ENCODE measurements at places on chromosomes 12 and 14.

DNA sequence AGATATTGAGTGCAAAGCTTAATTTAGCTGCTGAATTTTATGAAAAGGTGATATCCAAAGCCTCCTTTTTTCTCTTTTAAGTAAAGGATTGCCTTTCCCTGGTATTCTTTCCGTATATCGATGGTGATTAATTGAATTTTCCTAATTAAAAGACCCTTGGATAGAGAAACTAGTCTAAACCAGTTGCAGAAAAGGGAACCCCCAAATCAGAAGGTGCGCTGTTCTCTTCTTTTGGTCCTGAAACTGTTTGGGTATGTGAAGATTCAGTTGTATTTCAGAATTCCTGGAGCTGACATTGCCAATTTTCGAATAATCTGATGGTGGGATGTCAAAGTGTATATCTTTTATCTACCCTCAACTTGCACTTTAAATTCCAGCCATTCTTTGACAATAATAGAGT lies 1.9 kb downstream of the GPHN start:
- no peak for DNase-seq
- no peaks in the 10 kb centered on the region for H3K36me3 ChIP-seq
- H3K4me3 ChIP-seq, result peak overlapping the region; percentile 92
- H3K27ac ChIP-seq, result no peak overlapping the region
- H3K4me1 ChIP-seq, result peaks cover 35% of the 10 kb centered on the region
- peaks cover 11% of the 10 kb centered on the region for H3K27me3 ChIP-seq

DNA sequence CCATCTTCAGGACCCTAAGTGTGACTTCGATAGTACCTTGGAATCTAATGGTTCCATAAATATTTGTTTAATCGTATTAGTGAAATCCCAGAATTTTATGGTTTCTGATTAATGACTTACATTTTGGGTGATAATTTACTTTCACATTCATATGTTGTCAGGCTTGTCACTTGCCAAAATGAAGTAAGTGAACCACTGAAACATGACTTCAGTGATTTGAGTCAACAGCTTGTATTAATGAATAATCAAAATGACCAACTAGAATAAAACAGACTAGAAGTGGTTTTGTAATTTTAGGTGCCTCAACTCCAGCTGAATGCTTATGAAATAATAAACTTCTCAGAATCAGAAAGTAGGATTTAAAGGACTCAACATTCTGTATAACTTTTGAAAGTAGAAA lies 517.1 kb downstream of the PRKD1 start:
- no peak for DNase-seq
- no peak overlapping the region for H3K4me3 ChIP-seq
- no peaks in the 10 kb centered on the region for H3K27me3 ChIP-seq
- H3K4me1 ChIP-seq, result no peaks in the 10 kb centered on the region
- no peaks in the 10 kb centered on the region for H3K36me3 ChIP-seq
- no peak overlapping the region for H3K27ac ChIP-seq

DNA sequence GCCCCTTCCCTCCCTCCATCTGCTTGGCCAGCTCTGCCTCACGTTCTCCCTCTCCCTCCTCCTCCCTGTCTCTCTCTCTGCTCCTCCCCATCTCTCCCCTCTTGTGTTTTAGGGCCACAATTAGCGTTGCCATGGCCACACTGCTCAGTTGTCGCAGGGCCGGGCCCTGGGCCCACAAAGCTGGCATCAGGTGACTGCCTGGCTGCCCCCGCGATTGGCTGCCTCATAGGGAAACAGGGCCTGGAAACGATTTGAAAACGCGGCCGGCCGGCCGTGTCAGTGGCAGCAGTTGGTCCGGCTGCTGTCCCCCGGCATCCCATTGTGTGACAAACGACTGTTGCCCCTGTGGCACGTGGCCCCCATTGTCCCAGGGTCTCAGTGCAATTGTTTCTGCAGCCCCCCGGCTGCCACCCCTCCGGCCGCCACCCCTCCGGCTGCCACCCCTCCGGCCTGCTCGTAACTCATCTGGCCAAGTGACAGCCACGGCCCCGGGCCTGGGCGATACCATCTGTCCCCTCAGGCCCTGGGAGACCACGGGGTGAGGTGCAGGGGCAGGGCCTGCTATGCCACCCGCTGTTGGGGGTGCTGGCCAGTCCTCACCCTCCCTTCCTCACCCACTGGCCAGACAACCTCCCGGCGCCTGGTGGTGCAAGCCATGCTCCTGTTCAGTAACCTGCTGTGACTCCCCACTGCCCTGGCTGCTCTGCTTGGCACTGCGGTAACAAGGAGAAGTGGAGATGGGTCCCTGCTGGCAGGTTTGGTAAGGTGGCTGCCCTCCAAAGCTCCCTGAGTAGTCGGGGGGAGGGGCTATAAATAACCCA lies 17.4 kb downstream of the FOXN4 start:
- DNase-seq, result peak; percentile 14
- no peak overlapping the region for H3K4me3 ChIP-seq
- no peaks in the 10 kb centered on the region for H3K36me3 ChIP-seq
- H3K27ac ChIP-seq, result no peak overlapping the region

DNA sequence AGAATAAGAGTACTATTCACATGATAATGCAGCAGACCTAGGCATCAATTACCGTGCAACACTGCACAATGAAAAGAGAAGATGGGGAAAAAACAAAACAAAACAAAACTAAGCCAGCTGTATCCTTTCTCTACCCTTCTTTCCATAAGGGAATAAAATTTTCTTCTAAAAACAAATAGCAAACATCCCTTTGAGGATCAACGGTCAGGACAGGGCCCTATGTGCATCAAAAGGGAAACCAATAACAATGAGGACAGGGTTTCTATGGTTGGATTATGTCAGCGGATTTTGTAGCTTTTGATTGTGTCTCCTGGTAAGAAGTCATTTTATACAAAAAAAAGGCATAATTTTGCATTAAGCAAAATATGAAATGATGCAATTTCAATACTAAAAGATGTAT lies 350.3 kb downstream of the SLC6A15 start:
- no peak for DNase-seq
- H3K36me3 ChIP-seq, result no peaks in the 10 kb centered on the region
- H3K27ac ChIP-seq, result no peak overlapping the region
- no peak overlapping the region for H3K4me3 ChIP-seq
- no peaks in the 10 kb centered on the region for H3K4me1 ChIP-seq

- peaks cover 55% of the 10 kb centered on the region for H3K4me1 ChIP-seq
- DNase-seq, result no peak
Observed at GRCh38 chr14:55585854-55586253, 5.8 kb downstream of the KTN1 start.

GRCh38 chr14:57573173-57573572 lies 79.5 kb upstream of the CCDC198 start:
- no peak for DNase-seq
- H3K27ac ChIP-seq, result no peak overlapping the region
- no peaks in the 10 kb centered on the region for H3K36me3 ChIP-seq
- peaks cover 2% of the 10 kb centered on the region for H3K27me3 ChIP-seq
- H3K4me1 ChIP-seq, result no peaks in the 10 kb centered on the region
- no peak overlapping the region for H3K4me3 ChIP-seq

DNA sequence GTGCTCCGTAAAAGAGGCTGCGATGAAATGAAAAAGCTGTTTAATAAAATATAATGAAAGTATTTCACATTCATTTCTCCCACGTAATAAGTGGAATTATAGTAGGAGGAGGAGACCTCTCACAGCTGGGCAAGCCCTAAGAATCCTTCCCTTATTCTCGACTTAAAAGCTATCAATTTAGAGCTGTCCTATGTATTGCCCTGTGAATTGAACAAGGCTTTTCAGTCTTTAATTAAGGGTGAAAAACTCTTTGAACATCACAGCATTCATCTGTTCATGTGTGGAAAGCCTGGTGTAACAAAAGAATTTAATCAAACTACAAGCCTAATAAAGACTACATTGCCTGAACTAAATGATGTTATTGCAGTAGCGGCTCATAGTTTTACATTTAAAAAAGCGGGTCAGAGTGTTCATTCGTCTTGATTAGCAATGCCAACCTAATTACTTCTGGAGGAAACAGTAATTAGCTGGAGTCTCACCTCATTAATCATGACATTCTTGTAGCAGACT lies 142.0 kb downstream of the ETNK1 start:
- H3K4me1 ChIP-seq, result no peaks in the 10 kb centered on the region
- H3K4me3 ChIP-seq, result no peak overlapping the region
- no peak overlapping the region for H3K27ac ChIP-seq
- no peaks in the 10 kb centered on the region for H3K27me3 ChIP-seq
- DNase-seq, result no peak

- H3K4me3 ChIP-seq, result no peak overlapping the region
- peaks cover 37% of the 10 kb centered on the region for H3K36me3 ChIP-seq
- no peak overlapping the region for H3K27ac ChIP-seq
Observed at GRCh38 chr14:92597906-92598905, 84.6 kb downstream of the RIN3 start.

DNA sequence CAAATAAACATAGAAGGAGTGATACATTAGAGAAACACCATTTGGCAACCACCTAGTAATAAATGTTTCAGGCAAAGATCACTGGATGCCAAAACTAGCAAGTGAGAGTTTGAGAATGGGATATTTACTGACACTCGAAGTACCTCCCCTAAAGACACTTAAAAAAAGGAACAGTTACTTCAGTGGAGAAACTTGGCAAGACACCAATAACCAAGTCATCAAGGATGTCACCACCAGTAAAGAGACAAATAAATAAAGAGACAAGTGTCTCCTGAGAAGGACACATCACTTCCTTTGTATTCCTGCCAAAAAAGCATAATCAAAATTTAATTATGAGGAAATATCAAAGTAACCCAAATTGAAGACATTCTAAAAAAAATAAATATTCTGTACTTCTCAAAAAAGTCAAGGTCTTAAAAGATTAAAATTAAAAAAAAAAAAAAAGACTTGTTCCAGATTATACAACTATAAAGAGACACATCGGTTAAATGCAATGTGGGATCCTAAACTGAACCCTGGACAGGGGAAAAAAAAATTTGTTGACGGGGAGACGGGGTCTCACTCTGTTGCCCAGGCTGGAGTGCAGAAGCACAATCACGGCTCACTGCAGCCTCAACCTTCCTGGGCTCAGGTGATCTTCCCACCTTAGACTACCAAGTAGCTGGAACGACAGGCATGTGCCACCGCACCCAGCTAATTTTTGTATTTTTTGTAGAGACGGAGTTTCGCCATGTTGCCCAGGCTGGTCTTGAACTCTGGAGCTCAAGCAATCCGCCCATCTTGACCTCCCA lies 26.4 kb downstream of the TM7SF3 start:
- H3K4me3 ChIP-seq, result no peak overlapping the region
- H3K36me3 ChIP-seq, result peaks cover 43% of the 10 kb centered on the region
- H3K4me1 ChIP-seq, result no peaks in the 10 kb centered on the region
- no peaks in the 10 kb centered on the region for H3K27me3 ChIP-seq
- no peak overlapping the region for H3K27ac ChIP-seq
- DNase-seq, result no peak

DNA sequence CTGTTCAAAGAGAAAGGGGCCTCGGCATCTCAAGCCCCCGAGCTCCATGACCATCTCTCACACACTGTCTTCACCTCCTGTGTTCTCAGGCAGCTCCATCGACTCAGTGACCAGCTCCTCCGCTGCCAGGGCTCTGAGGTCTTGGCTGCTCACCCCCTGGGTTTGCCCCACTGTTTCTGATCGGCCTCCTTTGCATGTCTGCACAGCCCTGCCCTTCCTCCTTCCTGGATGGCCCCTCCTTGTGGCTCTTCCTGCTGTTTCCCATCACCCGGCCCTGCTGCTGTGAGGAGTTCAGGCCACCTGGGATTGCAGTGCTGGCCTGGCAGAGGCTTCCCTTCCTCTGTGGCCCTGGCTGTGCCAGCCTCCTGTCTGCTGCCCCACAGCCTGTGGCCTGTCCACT lies 38.1 kb upstream of the PIWIL1 start:
- H3K27me3 ChIP-seq, result no peaks in the 10 kb centered on the region
- no peak overlapping the region for H3K27ac ChIP-seq
- H3K4me3 ChIP-seq, result no peak overlapping the region

- peaks cover 50% of the 10 kb centered on the region for H3K4me1 ChIP-seq
- no peaks in the 10 kb centered on the region for H3K27me3 ChIP-seq
- DNase-seq, result no peak
Observed at GRCh38 chr14:68368850-68369249, 424.0 kb downstream of the ZFP36L1 start.

GRCh38 chr12:101591781-101592180 lies 3.0 kb upstream of the MYBPC1 start:
- H3K36me3 ChIP-seq, result no peaks in the 10 kb centered on the region
- no peak overlapping the region for H3K27ac ChIP-seq
- no peak for DNase-seq
- no peak overlapping the region for H3K4me3 ChIP-seq

DNA sequence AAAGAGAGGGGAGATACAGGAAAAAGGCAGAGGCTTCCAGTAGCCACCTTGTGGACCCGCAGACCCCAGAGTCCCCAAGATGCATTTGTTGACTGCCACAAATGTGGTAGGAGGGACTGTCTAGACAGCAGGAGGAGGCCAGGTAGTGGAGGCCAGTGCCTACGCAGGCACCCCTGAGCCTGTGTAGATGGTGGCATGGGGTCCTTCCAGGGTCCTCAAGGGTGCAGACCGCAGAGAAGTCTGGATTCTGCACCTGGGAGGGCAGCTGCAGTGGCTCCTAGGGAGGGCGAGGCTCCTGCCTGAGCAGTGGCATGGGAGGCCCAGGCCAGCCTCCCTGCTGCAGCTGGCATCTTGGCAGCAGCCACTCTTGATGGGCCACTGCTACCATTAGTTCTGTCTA lies 119.7 kb downstream of the NTS start:
- H3K36me3 ChIP-seq, result no peaks in the 10 kb centered on the region
- DNase-seq, result no peak
- no peaks in the 10 kb centered on the region for H3K4me1 ChIP-seq
- no peak overlapping the region for H3K27ac ChIP-seq
- H3K27me3 ChIP-seq, result no peaks in the 10 kb centered on the region

DNA sequence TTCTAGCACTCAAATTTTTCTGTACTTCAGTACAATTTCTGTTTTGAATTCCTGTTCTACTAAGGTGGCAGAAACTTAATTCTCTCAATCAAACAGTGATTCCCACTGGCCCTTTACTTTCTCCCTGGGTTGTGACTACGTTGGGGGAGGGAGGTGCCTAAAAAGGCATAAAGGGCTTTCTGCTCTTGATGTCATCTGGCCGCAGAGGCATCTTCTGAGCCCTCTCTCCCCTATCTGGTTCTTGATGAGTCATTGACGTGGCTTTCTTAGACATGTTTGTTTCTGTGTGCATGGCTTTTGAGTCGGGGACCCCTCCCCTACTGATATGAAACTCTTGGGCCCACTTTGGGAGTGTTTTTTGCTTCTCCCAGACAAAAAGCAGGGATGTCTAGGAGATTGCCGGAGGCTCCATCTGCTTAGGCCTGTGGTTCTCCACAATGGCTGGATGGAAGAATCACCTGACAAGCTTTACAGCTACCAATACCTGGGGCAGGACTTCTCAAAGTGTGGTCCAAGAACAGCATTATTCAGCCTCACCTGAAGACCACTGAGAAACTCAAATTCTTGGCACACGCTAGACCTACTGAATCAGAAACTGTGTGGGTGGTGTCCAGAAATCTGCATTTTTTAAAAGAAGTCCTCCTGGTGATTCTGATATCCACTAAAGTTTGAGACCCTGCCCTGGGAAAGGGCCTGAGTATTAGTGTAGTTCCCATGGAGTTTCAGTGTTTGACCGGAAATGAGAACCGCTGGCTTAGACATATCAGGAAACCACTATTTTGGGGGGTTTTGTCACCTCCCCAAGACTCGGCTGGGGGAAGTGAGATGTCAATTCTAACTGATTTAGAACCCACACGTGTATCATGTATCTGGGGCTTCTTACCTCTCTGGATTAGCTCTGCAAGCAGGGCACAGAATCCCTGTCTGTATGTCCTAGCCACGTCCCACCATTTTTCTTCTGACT lies 395.7 kb upstream of the PDE3A start:
- peaks cover 12% of the 10 kb centered on the region for H3K4me1 ChIP-seq
- peak overlapping the region; percentile 39 for H3K27ac ChIP-seq
- H3K27me3 ChIP-seq, result no peaks in the 10 kb centered on the region
- no peaks in the 10 kb centered on the region for H3K36me3 ChIP-seq
- peak; percentile 49 for DNase-seq

- no peaks in the 10 kb centered on the region for H3K36me3 ChIP-seq
- no peak overlapping the region for H3K27ac ChIP-seq
- no peaks in the 10 kb centered on the region for H3K27me3 ChIP-seq
- no peak for DNase-seq
- H3K4me1 ChIP-seq, result no peaks in the 10 kb centered on the region
Observed at GRCh38 chr14:83163016-83163415, 1629.4 kb upstream of the SEL1L start.
